ENCODE measurements at places on chromosomes 2 and 18.

- no peak for DNase-seq
Observed at GRCh38 chr2:137449454-137449853, 514.8 kb upstream of the HNMT start.

DNA sequence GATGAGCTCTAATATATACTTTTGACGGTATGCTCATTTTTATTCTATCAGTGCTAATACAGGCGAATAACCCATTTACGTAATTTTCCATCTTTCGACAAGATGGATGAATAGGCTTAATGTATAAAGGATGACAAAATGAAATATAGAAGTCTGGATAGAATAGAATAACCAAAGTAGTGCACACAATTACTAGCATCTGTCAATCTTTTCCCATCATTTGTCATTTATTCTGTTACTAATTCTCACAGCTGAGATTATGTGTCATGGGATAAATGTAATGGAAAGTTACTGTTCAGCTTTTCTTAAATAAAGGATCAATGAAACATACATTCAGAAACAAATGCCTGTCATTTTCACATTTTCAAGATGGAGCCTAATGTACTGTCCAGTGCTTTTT lies 548.6 kb downstream of the LRRTM4 start:
- no peak for DNase-seq

- DNase-seq, result peak; percentile 19
Observed at GRCh38 chr18:31275722-31276463, 42.1 kb upstream of the DSG1 start.

DNA sequence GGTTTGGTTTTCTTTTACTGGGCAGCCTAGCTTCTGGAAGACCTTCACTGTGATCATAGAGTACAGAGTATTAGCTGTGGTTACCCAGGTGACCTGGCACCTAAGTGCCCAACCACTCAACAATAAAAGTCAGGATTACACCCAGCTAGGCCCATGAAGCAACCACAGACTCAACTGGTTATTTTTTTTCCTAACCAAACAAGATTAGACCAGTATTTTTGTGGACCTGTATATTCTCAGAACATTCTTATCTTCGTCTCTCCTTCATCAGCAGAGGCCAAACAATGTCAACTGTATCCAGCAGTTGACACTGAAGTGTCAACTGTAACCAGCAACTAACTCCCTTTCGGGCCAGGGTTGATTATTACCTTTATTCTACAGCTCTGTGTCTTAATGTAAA lies 289.2 kb upstream of the SLC39A10 start:
- no peak for DNase-seq

DNA sequence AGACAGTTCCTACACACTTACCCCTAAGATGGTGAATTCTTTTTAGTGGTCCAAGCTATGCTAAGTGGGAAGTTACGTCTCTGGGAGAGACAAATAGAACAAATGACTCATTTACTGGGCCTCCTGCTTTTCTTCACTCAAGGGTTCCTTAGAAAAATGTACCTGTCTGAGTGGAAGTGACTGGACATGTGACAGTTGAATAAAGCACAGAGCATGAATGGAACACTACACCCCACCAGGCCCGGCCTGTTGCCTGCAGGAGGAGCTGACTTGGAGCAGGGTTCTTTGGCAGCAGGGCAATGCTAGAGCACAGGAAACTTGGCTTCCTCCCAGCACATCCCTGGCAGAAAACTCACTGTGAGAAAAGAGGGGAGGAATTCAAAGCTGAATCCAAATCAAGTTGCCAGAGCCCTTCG lies 451.0 kb upstream of the SETBP1 start:
- DNase-seq, result no peak

- DNase-seq, result no peak
Observed at GRCh38 chr2:139142252-139142880, 362.2 kb upstream of the NXPH2 start.

GRCh38 chr18:29147944-29148343 lies 971.0 kb upstream of the CDH2 start:
- DNase-seq, result no peak

GRCh38 chr18:5998907-5999306 lies 103.6 kb upstream of the TMEM200C start:
- DNase-seq, result no peak

GRCh38 chr18:49862656-49863385 lies 49.5 kb upstream of the ACAA2 start:
- no peak for DNase-seq

GRCh38 chr2:144343145-144343544 lies 176.8 kb downstream of the ZEB2 start:
- no peak for DNase-seq

- no peak for DNase-seq
Observed at GRCh38 chr18:26978812-26979341, 113.4 kb upstream of the AQP4 start.

DNA sequence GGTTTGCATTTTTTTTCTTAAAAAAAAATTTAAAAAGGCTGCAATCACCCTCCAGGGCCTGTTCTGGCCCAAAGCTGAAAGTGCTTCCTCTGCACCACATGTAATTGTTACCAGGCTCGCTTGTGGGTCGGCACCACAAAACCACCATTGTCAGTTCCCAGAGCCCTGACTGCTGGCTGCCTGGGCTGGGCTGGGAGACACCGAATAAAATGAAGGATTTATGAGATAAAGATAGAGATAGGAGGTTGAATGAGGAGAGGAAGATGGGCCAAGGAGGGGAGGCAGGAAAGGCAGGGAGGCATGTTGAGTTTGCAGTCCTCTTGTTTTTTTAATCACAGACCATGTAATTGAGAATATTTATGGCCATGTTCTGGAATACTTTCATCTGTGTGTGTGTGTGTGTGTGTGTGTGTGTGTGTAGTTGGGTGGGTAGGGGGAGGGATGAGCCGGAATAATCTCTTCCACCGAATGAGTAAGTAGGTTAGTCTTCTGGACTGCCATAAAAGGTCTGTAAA lies 14.7 kb downstream of the NRP2 start:
- DNase-seq, result no peak

DNA sequence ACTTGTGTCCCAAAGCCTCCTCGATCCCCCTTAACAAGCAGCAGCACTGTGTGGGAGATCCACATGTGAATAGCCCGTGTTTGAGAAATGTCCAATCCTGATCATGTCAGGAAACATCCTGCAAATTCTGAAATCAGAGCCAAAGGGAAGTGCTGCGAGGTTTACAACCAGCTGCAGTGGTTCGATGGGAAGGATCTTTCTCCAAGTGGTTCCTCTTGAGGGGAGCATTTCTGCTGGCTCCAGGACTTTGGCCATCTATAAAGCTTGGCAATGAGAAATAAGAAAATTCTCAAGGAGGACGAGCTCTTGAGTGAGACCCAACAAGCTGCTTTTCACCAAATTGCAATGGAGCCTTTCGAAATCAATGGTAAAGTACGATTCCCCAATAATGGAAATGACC lies at the start of gene MARCO:
Gene MARCO, plus strand, starts transcription at position 164 of the 400 bp plus-strand sequence. Its CDS starts 107 bp downstream, at position 271.
- DNase-seq, result no peak

- no peak for DNase-seq
Observed at GRCh38 chr2:133842446-133842845, 274.2 kb upstream of the NCKAP5 start.

DNA sequence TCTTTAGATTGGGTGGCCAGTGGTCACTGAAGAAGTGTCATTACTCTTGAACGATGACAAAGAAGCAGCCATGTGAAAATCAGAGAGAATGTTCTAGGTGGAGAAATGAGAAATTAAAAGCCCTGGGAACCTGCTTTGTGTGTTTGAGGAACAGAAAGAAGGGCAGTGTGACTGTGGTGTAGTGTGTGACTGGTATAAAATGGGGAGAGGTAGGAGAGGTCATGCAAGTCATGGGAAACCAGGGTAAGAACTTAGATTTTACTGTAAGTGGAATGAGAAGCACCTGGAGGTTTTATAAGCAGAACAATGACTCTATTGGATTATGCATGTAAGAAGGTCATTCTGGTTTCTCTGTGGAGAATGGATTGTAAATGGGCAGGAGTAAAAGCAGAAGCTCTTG lies 12.2 kb downstream of the ICOS start:
- DNase-seq, result no peak

DNA sequence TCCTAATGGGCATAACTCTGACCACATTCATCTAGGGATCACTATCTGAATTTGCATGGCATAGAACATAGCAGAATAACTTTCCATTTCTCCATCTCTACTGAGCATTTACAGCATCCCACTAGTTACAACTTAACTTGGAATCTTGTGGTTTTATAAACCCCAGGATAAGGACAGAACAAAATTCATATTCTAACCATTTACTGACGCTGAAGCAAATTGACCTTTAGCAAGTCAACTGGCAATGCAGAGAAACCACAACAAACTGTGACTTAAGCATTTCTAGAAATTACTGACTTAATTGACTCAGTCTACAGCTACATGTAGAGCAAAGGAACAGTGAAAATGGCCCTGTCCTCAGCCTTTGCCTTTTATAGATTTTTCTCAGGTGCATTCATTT lies 61.2 kb downstream of the DCC start:
- no peak for DNase-seq

GRCh38 chr2:101427240-101427639 lies 39.9 kb upstream of the CREG2 start:
- no peak for DNase-seq

DNA sequence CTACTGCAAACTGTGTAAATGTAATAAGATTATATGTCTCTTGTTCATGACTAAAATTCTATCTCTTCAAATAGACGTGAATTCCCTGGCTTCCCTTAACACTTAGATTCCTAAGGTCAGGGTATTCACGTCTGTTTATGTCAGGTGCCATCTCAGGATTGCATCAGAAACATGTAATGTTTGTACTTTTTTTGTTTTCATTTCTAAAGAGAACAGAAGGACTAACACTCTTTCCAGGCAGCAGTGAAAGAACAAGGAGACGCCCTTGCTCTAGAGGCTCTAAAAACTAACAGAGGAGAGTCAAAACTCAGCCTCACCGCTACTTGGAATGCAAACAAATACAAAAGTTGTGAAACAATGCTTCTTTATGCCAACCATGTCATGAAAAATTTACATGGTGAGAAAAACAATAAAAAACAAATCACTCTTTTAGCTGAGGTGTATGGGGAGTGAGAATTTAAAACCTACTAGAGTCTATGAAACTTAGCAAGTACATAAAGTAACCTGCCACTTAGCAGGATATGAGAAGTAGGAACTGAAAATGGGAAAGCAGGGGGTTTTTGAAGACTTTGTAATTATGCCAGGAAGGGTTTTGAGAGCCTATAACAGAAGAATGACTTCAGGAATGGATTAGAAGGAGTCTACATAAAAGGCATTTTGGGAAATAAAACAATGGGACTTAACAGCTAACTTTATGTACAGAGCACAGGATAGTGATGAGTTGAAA lies 522.7 kb downstream of the THSD7B start:
- no peak for DNase-seq

GRCh38 chr2:233460726-233461441 lies 105.7 kb downstream of the USP40 start:
- no peak for DNase-seq

- no peak for DNase-seq
Observed at GRCh38 chr2:8015848-8016600, 665.8 kb upstream of the ID2 start.

DNA sequence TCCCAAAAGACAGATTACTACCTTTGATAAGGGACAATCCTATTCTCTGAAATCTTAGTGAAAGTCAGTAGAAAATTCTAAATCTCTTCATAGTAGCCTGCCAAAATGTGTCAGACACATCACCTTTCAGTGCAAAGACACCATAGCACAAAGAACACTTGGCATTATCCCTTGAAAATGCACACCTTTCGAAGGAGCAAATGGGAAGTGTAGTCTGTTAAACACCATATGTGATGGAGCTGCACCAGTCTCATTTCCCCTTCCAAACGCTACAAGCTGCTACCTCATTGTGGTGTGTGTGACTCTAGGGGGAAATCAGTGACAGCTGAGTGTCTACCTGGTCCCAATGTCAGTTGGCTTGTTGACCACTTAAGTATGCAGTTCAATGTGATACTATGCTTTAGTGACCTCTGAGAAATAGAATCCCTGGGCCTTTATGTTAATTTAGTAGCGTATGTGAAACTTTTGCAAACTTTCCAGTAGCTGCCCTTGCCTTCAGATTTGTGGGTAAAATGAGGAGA lies 551.7 kb downstream of the ARHGAP15 start:
- no peak for DNase-seq

DNA sequence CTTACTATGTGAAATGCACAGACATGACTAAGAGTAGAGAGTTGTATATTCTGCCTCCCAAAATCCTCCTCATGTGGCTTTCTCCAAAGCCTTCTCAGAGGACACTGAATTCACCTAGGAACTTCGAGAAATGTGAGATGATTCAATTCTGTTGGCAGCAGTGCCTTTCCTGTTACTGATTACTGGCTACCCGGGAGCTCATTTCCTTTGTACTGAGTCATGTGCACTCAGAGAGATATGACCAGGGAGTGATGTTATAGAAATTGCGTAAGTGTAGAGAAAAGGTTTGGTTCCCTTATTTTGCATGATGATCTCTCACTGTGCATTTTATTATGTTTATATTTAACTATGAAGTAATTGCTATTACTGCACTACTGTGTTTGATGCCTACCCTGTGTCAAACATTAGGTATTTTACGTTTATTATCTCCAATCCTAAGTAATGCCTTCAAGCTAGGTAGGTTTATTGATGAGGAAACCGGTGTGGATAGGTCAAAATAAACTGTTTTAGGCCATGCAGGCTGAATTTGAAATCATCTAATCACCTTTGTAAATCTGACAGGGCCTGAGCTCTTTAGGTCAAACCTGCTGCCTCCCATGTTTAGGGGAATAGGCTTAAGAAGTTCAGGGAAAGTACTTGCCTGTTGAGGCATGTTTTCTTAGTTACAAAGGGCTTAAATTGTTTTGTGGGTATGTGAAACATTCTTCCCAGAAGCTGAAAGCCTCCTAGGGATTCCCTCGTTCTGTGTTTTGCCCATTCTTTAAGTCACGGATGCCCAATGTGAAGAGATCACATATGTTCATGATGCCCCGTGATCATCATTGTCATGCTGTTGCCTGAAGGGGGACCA lies 86.8 kb downstream of the FMNL2 start:
- DNase-seq, result peak; percentile 58

- no peak for DNase-seq
Observed at GRCh38 chr2:26913606-26913998, 56.8 kb upstream of the MAPRE3 start.

DNA sequence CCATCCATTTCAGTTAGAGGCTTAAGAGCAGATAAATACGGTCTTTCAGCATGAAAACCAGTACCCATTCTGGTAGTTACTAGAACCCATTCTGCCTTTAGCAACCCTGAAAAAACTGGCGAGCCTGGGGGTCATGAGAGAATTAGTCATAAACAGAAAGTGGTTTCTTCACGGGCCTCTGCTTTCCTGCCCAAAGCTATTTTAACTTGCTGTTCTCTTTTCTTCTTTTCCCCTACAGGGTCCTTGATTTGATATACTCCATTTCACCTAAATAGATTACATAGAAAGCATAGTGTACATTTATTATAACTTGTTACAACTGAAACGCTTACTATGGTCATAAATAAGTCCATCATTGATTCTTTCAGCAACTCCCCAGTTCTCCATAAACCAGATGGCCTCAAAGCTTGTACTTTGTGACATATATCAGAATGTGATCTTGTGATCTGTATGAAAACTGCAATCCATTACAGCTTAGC lies 48.3 kb downstream of the WDFY1 start:
- no peak for DNase-seq

GRCh38 chr18:9735238-9735637 lies 27.1 kb downstream of the RAB31 start:
- peak; percentile 69 for DNase-seq

- DNase-seq, result no peak
Observed at GRCh38 chr2:17979707-17980106, 101.2 kb downstream of the KCNS3 start.

GRCh38 chr2:204545861-204546735 lies 823 bp downstream of the PARD3B start:
- no peak for DNase-seq

GRCh38 chr2:151159109-151159662 lies 102.5 kb downstream of the RBM43 start:
- DNase-seq, result no peak

- DNase-seq, result no peak
Observed at GRCh38 chr2:106030287-106031268, 163.5 kb downstream of the UXS1 start.
